Left kidney (tissue), 8 donors: ENCODE measurements at places on chromosomes 7 and 10. TPM values are rescaled to one million over a fixed set of nuclear protein-coding genes. Genes with fewer than 3 reads are reported as not detected.

ADD3 gene
- 353 TPM for polyA plus RNA-seq

C10orf62 gene
- polyA plus RNA-seq: 1.1 TPM

TMEM106B gene
- 95.6 TPM for polyA plus RNA-seq

FAM180A gene
- polyA plus RNA-seq: not detected

TCAF2 gene
- 3.3 TPM for polyA plus RNA-seq

ITGB8 gene
- polyA plus RNA-seq: 55.7 TPM
